ENCODE measurements at places on chromosomes 1 and 21.
A peak's percentile ranks its signal among the peaks of the same experiment; 100 is the strongest.

GRCh38 chr21:37862536-37862935 is 53.7 kb downstream of the KCNJ6 start:
- DNase-seq, result peak; percentile 66

GRCh38 chr1:39359028-39359570 is 132.3 kb upstream of the BMP8A start:
- DNase-seq, result no peak

DNA sequence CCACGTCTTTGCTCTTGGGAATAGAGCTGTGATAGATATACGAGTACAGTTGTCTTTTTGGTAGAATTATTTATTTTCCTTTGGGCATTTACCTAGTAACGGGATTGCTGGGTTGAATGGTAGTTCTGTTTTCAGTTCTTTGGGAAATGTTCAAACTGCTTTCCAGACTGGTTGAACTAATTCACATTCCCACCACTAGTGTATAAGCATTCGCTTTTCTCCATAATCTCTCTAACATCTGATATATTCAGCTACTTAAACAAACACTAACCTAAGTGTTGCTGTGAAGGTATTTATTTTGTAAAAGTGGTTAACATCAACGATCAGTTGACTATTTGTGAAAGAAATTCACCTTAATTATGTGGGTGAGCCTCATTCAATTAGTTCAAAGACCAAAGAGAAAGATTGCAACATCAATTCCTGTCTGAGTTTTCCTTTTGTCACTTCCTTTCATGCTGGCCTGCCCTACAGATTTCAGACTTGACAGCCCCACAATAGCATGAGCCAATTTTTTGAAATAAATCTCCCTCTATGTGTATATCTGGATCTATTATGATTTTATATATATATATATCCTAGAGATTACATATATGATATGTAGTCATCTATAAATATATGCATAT is 26.7 kb upstream of the DUSP10 start:
- DNase-seq, result peak; percentile 28

GRCh38 chr1:221815660-221816059 is 73.8 kb upstream of the DUSP10 start:
- no peak for DNase-seq

DNA sequence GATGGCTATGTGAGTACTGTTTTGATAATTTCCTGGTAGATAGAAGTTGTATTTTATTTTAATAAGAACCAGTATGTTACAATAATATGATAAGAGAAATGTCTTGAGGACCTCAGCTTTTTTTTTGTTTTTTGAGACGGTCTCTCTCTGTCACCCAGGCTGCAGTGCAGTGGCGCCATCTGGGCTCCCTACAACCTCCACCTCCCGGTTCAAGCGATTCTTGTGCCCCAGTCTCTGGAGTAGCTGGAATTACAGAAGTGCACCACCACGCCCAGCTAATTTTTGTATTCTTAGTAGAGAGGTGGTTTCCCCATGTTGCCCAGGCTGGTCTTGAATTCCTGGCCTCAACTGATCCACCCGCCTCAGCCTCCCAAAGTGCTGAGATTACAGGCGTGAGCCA is 968.1 kb upstream of the ADGRL4 start:
- no peak for DNase-seq

DNA sequence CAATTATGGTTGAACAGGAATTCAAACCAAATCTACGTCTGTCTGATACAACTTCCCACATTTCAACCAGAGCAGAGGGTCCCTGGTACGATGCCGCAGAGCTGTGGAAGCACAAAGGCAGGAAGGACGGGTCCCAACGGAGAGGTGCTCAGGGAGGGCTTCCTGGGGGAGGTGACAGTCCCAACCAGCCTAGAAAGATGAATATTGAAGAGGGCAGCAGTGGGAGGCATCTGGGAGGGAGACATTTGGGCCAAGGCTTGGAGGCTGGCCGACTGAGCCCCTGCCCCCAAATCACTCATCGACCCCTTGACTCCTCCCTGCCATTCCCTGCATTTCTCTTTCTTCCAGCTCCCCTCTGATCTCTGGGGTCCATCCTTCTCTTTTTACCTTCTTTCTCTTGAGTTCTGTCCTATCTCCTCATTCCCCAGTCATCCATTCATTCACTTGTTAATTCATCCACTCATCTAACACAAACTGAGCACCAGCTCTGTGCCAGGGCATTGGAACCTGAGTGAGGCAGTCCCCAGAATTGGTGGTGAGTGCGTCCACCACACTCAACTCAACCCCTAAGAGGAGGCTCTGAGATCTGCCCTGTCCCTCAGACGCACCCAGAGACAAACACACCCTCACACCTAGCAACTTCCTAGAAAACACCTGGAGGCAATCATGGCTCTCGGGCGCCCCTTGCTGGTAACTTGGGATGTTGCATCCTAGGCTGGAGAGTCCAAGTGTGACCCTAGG is 13.2 kb upstream of the CELA3B start:
- peak; percentile 61 for DNase-seq

- DNase-seq, result no peak
These were observed 1.7 kb upstream of the PKP1 start for GRCh38 chr1:201281573-201281972.

DNA sequence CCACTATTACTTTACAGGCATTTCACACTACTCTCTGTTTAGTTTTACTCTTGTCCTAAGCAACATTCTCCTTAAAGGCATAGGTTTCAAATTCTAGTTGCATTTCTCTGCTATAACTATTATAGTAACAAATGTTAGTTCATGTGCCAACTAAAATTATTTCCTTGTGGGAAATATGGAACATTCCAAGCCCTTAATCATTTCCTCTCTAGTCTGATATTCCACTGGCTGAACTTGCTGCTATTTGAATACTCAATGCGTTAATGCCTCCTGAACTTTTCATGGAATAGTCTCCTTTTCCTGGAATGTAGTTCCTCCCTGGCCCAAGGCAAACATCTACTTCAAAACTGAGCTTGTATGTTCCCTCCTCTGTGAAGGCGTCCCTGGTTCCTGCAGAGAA is 19.3 kb upstream of the TBX19 start:
- no peak for DNase-seq

- DNase-seq, result no peak
These were observed 126.7 kb upstream of the POU3F1 start for GRCh38 chr1:38173157-38173831.

- DNase-seq, result no peak
These were observed 50.9 kb downstream of the CNST start for GRCh38 chr1:246617156-246617555.

GRCh38 chr1:110465038-110465813 is 14.3 kb downstream of the PROK1 start:
- no peak for DNase-seq

- DNase-seq, result no peak
These were observed 56.5 kb upstream of the BMP8A start for GRCh38 chr1:39434797-39435395.

GRCh38 chr1:37394574-37395464 is 79.6 kb upstream of the ZC3H12A start:
- DNase-seq, result no peak

- DNase-seq, result no peak
These were observed 15.5 kb upstream of the LEPR start for GRCh38 chr1:65404941-65405340.

DNA sequence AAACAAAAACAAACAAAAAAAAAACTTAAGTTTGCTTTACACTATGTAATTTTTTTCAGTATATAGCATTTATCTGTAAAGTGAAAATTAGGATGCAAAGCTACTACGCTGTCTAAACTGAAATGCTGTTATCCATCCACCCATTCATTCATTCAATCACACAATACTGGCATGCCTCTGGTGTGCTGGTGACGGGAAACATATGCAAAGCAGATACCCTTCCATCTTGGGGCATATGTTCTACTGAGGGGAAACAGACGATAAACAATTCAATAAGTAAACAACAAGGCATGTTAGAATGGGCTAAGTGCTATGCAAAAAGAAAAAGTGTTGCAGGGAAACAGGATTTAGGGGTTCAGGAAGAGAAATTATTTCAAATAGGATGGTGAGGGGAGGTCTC is 3.2 kb downstream of the CLSTN1 start:
- DNase-seq, result no peak

GRCh38 chr1:188641566-188642211 is 1812.9 kb downstream of the PLA2G4A start:
- DNase-seq, result no peak

- DNase-seq, result no peak
These were observed 12.0 kb downstream of the ALDH9A1 start for GRCh38 chr1:165686121-165686970.

GRCh38 chr1:83796409-83796808 is 202.5 kb downstream of the TTLL7 start:
- DNase-seq, result no peak
